Naive thymus-derived CD8-positive, alpha-beta T cell (primary cell): ENCODE measurements at places on chromosomes 6 and 20. TPM values are rescaled to one million over a fixed set of nuclear protein-coding genes. Genes with fewer than 3 reads are reported as not detected.
A peak's percentile ranks its signal among the peaks of the same experiment; 100 is the strongest.

Gene GTSF1L
- total RNA-seq = 0.80 TPM

Gene LSM14B
- total RNA-seq = 55.8 TPM

Gene CRISP3
- total RNA-seq = not detected

Gene VGLL2
- total RNA-seq = not detected

Gene TTLL9
- not detected for total RNA-seq

Gene HSPA12B
- not detected for total RNA-seq

Gene CCN5
- total RNA-seq = not detected

GRCh38 chr6:159616456-159616855, 76.6 kb downstream of the SOD2 start:
- no peak overlapping the region for H3K27ac ChIP-seq
- H3K36me3 ChIP-seq = peaks cover 50% of the 10 kb centered on the region
- no peaks in the 10 kb centered on the region for H3K27me3 ChIP-seq
- no peak for DNase-seq
- no peaks in the 10 kb centered on the region for H3K4me1 ChIP-seq

- peak overlapping the region; percentile 6 for H3K4me3 ChIP-seq
- DNase-seq = peak; percentile 21
- peaks cover 27% of the 10 kb centered on the region for H3K4me1 ChIP-seq
- H3K27ac ChIP-seq = peak overlapping the region; percentile 93
- H3K36me3 ChIP-seq = peaks cover 4% of the 10 kb centered on the region
These were observed 25.3 kb upstream of the KIF3B start for GRCh38 chr20:32252189-32252588.

DNA sequence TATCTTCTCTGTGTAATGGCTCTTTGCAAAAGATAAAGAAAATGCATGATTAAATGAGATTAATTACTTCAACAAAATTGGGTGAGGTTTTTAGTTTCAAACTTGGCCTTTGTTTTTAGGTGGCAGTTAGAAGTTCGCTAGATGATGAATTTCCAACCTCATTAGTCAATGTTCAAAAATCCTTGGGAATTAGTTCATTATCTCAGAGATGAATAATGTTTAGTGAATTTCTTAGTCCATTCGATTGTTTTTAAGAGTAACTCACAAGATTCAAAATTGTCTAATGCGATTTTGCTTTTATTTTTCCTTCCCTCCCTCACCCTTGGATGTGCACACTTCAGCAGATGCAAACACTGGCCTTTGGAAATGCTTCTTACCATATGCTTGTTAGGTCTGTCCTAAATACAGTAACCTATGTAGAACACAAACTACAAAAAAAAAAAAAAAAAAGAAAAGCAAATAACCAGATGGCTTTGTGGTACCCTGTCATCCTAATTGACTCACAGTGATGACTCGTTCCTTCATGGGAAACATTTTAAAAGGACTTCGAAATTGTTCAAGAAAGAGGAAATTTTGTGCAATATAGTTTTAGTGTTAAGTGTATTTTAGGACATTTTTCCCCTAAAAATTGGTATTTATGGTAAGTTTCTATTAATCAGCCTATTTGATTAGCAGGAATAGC, 66.7 kb downstream of the FAM229B start:
- H3K36me3 ChIP-seq = no peaks in the 10 kb centered on the region
- no peaks in the 10 kb centered on the region for H3K4me1 ChIP-seq
- no peak overlapping the region for H3K4me3 ChIP-seq
- DNase-seq = no peak

- peaks cover 36% of the 10 kb centered on the region for H3K4me1 ChIP-seq
- no peak overlapping the region for H3K27ac ChIP-seq
- H3K27me3 ChIP-seq = no peaks in the 10 kb centered on the region
- H3K36me3 ChIP-seq = no peaks in the 10 kb centered on the region
- DNase-seq = no peak
These were observed 5.3 kb upstream of the RBM38 start for GRCh38 chr20:57385940-57386339.

DNA sequence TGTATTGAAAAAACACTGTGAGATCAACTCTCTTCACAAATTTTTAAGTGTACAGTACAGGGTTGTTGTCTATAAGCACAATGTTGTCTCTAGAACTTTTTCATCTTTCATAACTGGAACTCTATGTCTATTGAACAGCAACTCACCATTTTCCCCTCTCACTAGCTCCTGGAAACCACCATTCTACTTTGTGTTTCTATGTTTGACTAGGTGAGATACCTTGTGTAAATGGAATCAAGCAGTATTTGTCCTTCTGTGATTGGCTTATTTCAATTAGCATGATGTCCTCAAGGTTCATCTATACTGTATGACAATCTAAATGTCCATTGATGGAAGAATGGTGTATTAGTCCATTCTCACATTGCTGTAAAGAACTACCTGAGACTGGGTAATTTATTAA, 210.1 kb upstream of the FUT9 start:
- H3K27me3 ChIP-seq = no peaks in the 10 kb centered on the region
- no peak overlapping the region for H3K4me3 ChIP-seq
- H3K36me3 ChIP-seq = no peaks in the 10 kb centered on the region
- H3K4me1 ChIP-seq = no peaks in the 10 kb centered on the region

DNA sequence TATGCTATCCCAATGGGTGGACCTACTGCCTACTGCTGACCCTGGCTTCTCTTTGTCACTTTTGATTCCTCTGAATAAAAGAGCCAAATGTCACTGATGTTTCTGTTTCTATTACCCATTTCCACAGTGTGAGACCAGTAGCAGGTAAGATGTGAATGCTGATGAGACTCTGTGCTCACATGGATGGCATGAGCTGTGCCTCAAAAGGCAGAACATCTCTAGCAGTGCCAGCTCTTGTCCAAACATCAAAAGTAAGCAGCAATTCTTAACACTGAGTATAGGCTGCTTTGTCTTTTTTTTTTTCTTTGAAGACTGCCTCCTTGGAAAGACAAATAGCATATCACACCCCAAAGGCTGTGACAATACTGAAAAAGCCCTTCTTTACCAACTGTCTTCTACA, 459.2 kb upstream of the RUNX2 start:
- no peak overlapping the region for H3K27ac ChIP-seq
- H3K4me1 ChIP-seq = peaks cover 36% of the 10 kb centered on the region
- no peak overlapping the region for H3K4me3 ChIP-seq
- H3K36me3 ChIP-seq = peaks cover 19% of the 10 kb centered on the region
- DNase-seq = no peak
- no peaks in the 10 kb centered on the region for H3K27me3 ChIP-seq

- H3K27ac ChIP-seq = no peak overlapping the region
- H3K27me3 ChIP-seq = peaks cover 7% of the 10 kb centered on the region
- no peak for DNase-seq
- H3K4me3 ChIP-seq = no peak overlapping the region
These were observed 44.8 kb upstream of the EDN1 start for GRCh38 chr6:12245360-12245759.

GRCh38 chr6:38320358-38320757, 319.4 kb downstream of the BTBD9 start:
- DNase-seq = no peak
- no peak overlapping the region for H3K4me3 ChIP-seq
- H3K27ac ChIP-seq = no peak overlapping the region
- H3K4me1 ChIP-seq = no peaks in the 10 kb centered on the region
- H3K36me3 ChIP-seq = peaks cover 5% of the 10 kb centered on the region
- no peaks in the 10 kb centered on the region for H3K27me3 ChIP-seq

- peaks cover 70% of the 10 kb centered on the region for H3K4me1 ChIP-seq
- no peak overlapping the region for H3K4me3 ChIP-seq
- no peaks in the 10 kb centered on the region for H3K27me3 ChIP-seq
These were observed 62.1 kb upstream of the RIPOR2 start for GRCh38 chr6:24997905-24998304.

DNA sequence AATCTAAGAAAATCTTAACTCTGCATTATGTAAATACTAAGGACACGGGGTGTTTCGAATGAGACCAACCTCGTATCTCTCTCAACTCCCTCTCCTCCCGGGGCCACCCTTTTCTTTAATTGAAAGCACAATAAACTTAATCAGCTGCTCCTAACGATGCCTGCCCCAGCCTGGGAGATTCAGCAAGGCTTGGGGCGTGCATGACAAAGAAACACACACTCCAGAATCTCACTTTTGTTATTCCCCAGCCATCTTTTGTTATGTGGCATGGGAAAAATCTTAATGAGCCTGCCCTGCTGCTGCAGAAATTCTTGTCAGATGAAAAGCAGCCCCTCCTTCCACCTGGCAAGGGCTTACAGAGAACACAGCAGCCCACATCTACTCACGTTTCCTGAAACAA, 117.4 kb downstream of the TTLL2 start:
- H3K27ac ChIP-seq = no peak overlapping the region
- no peaks in the 10 kb centered on the region for H3K36me3 ChIP-seq
- H3K27me3 ChIP-seq = peaks cover 13% of the 10 kb centered on the region

GRCh38 chr6:144262470-144263369, 22.4 kb upstream of the UTRN start:
- DNase-seq = peak; percentile 14
- H3K27me3 ChIP-seq = peaks cover 2% of the 10 kb centered on the region
- no peak overlapping the region for H3K4me3 ChIP-seq
- H3K27ac ChIP-seq = no peak overlapping the region

- no peaks in the 10 kb centered on the region for H3K36me3 ChIP-seq
- no peak overlapping the region for H3K4me3 ChIP-seq
- no peaks in the 10 kb centered on the region for H3K4me1 ChIP-seq
- no peaks in the 10 kb centered on the region for H3K27me3 ChIP-seq
- H3K27ac ChIP-seq = no peak overlapping the region
- no peak for DNase-seq
These were observed 223.1 kb downstream of the PHF3 start for GRCh38 chr6:63858691-63859090.

DNA sequence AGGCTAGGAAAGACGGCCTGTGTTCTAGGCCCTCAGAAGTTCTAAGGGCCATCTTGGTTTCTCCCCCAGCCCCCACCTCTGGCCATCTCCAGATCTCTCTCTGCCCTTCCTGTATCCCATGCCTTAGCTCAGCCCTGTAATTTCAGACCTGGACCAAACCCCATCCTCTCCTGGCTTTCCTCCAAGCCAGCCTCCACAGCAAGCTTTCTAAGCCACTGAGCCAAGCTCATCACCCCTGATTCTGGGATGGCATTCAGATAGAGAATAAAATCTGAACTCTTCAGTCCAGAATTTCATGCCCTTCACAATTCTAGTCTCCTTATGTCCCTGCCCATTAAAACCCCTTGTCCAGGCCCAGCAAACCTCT, 18.9 kb upstream of the CCM2L start:
- peaks cover 4% of the 10 kb centered on the region for H3K4me1 ChIP-seq
- no peak overlapping the region for H3K27ac ChIP-seq
- DNase-seq = no peak
- no peaks in the 10 kb centered on the region for H3K36me3 ChIP-seq
- peaks cover 40% of the 10 kb centered on the region for H3K27me3 ChIP-seq
